ENCODE measurements at places on chromosomes 11 and 22. TPM values are rescaled to one million over a fixed set of nuclear protein-coding genes. Genes with fewer than 3 reads are reported as not detected.

Gene INS
- not detected for total RNA-seq

Gene RBMXL2
- not detected for total RNA-seq

Gene SCUBE1
- total RNA-seq = 0.04 TPM

Gene MS4A1
- not detected for total RNA-seq

Gene MRGPRE
- not detected for total RNA-seq

Gene FADD
- total RNA-seq = 23.2 TPM

Gene SPDYC
- total RNA-seq = not detected

Gene CCDC157
- total RNA-seq = 1.4 TPM

Gene CARD18
- not detected for total RNA-seq

Gene SAA2
- not detected for total RNA-seq

Gene CABP4
- 0.39 TPM for total RNA-seq

Gene H19
- total RNA-seq = 0.23 TPM

Gene C11orf87
- not detected for total RNA-seq

Gene FAM227A
- total RNA-seq = 0.23 TPM

Gene KDM4E
- total RNA-seq = not detected

Gene IFITM10
- total RNA-seq = 2.0 TPM

Gene C1QTNF4
- total RNA-seq = not detected

Gene FOLR2
- not detected for total RNA-seq

Gene OR51B4
- total RNA-seq = 6.9 TPM

Gene RTCB
- total RNA-seq = 110 TPM

Gene TENM4
- 0.31 TPM for total RNA-seq

Gene CECR2
- 0.06 TPM for total RNA-seq
